Neuronal stem cell (in vitro differentiated cells): ENCODE measurements at places on chromosomes 2 and 18.

DNA sequence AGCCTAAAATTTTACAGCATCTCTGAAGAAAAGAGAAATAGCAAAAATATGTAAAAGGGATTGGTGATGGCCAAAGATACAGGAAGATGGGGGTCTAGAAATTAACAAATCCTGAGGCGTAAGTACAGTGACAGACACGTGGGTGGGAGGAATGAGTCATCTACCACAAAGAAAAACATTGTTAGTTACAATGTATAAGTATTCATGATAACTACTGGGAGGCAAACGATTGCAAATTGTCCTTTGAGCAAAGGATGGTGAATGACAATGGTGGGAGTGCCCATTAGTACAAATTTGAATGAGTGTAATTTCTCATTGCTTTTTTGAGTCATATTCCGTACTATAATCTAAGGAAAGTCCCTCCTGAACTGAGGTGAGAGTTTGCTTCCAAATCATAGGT lies 809.0 kb upstream of the FAM98A start:
- DNase-seq, result no peak

DNA sequence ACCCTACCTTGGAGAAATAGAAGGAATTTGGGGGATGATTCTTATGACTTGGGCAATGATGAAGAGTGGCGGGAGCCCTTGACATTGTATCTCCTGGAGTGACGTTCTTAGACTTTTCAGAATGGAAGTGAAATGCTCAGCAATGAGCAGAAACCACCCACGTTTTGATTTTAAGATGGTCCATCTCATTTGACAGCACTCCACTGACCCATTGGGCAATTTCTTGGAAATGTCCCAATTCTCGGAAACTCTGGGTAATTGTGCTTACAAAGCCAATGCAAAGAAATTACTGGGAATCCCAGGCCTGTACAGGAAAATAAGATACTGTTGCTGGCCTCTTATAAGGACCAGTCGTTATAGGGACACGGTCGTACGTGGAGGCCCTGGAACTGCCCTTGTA lies 170.0 kb upstream of the COPS8 start:
- no peak for DNase-seq

GRCh38 chr2:37322368-37322767 lies 2.3 kb downstream of the PRKD3 start:
- no peak for DNase-seq

DNA sequence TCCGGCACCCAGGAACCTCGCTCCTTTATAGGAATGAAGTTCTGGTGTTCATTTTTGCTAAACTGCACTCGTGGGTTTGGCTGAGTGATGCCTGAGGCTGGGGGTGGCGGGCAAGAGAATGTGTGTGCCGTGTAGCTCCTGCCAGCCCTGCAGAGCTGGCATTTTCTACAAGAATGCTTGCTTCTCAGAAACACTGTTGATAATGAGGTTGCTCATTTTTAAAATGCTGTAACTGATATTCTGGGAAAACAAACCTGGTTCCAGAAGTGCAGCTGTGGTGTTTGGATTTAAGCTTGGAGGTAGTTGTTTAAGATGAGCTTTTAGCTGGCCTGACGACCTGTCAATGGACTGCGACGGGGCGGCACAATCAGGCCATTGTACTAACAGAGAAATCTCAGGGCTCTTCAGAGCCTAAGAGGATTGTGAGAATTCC lies 511.9 kb upstream of the TNP1 start:
- DNase-seq, result peak; percentile 35

- no peak for DNase-seq
These were observed 9.2 kb upstream of the ALPP start for GRCh38 chr2:232369126-232369951.

DNA sequence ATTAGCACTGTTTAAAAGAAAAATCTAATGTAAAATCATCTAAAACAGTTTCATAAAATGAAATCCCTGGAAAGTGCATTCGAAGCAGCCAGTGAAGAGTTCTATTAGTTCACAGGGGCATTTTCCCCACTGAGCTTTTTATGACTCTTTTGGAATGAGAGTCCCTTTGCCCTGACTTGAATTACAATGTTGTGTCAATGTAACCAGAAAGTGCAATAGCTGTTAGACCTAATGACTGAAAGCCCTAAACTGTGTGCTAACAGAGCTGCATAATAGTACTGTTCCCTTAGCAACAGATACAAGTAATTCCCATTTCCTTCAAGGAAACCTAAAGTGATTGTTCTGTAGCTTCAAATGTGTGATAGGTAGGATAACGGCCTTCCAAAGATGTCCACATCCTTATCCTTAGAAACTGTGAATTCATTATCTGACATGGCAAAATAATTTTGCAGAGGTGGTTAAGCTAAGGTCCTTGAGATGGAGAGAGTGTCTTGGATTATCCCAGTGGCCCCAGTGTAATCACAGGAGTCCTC lies 134.4 kb downstream of the L3MBTL4 start:
- DNase-seq, result no peak

DNA sequence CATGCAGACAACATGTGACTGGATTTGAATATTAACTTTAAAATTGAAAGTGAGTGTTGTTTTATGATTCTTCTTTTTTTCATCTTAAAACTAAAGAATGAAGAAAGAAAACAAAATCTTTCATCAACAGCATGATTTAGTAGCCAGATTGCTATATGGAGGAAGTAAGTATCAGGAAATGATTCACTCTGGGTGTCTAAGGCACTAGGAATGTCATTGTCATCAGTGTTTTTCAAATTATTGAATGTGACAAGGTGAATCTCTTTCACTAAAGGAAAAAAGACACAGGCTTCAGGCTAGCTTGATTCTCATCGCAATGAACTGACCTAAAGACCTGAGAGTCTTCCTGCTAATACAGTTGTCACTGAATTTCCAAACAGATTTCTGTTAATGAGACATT lies 430.1 kb downstream of the FBXO15 start:
- DNase-seq, result no peak

DNA sequence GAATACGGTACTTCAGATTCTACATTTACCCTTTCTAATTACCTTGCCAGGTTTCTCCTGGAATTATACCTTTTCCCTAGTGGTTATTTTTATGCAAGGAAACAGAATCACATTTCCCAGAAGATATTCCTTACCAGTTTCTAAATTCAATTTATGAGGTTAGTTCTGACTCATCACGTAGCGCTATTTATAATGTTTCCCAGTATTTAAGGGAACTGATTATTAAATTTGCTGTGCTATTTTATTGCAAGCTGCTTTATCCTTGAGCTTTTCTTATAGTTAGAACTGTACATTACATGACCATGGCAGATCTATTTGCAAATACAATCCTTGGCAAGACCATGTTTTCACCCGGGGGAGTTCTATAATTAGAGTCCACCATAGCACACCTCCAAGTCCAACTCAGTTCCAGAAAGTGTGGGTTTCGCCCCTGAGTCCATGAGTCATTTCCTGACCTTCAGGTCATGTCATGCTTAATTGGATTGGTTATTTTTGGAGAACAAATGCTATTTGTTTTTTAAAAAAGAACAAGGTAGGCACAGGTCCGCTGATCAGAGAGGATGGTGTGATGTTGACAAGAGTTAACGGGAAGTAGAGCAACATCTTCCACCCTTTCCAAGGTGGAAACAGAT lies 126.6 kb downstream of the ZNF532 start:
- no peak for DNase-seq

DNA sequence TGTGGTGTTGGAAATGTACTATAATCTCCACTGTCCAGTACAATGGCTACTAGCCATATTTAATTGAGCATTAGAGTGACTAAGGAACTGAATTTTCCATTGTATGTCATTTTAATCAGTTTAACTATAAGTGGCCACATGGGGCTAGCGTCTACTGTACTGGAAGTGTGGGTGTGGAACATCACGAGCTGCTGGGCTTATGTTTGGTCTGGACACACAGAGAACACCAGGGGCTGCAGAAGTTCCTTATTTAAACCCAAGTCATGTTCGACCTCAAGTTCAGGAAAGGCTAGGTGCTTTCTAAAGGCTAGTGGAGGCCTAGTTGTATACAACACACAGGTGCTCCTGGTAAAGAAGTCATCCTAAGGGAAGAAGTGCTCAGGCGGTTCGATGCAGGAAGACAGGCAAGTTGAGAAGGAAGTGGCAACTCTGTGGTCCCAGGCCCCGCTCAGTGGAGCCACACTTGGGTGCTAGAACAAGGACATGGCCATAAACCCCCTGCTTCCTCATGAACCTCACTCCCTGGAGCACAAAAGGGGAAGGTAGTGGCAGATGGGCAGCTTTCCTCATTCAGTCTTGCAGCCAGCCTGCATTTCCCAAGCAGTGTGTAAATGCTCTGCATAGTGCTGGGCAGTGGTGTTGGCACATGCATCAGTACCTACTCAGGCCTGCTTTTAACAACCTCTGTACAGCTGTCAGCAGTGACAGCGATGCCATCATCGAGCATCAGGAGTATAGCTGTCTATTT lies 13.3 kb downstream of the LGALSL start:
- DNase-seq, result no peak

- DNase-seq, result no peak
These were observed 48.3 kb downstream of the THUMPD2 start for GRCh38 chr2:39730685-39731302.

- DNase-seq, result no peak
These were observed 76.3 kb downstream of the CLHC1 start for GRCh38 chr2:55155764-55156281.

GRCh38 chr2:29485631-29486030 lies 370.4 kb downstream of the CLIP4 start:
- no peak for DNase-seq

GRCh38 chr2:112728029-112728362 lies 7.2 kb downstream of the NT5DC4 start:
- DNase-seq, result no peak

- DNase-seq, result peak; percentile 51
These were observed 1.1 kb upstream of the MAT2A start for GRCh38 chr2:85537600-85538506.

- no peak for DNase-seq
These were observed 138.5 kb downstream of the RBMS1 start for GRCh38 chr2:160355080-160355479.

DNA sequence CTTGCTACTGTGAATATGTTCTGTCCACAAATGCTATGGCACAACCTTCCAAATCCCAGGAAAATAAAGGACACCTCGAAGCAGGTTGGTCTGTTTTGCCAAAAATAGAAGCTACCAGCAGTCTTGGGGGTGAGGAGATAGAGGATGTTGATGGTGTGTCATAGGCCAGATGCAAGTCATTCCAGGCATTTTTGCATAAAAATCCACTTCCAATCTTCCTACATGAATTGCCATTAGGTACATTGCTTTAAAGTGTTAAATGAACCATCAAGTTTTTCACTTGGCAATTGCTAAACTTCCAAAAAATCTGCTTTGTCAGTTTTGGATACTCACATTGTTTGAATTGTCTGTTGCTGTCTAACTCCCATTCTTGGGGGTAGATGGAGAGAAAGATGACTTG lies 295.4 kb downstream of the MYCN start:
- no peak for DNase-seq

GRCh38 chr2:205785507-205786260 lies 103.4 kb downstream of the NRP2 start:
- DNase-seq, result no peak

DNA sequence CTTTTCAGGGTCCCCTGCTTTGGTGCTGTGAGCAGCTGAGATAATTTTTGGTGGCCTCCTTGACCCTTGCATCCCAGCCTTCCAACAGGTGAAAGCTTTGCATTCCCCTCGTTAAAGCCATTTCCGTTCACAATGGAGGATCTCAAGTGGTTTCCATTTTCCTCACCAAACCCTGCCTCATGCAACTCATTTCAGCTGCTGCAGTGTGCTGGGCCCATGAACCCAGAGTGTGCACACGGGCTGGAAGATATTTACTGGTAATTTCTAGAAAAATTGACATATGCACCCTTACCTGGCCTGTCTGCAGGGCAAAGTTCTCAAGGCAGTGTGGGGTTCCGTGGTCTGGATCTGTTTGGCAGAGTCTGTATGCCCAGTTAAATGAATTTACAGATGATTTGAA lies 246.8 kb upstream of the HS6ST1 start:
- no peak for DNase-seq

DNA sequence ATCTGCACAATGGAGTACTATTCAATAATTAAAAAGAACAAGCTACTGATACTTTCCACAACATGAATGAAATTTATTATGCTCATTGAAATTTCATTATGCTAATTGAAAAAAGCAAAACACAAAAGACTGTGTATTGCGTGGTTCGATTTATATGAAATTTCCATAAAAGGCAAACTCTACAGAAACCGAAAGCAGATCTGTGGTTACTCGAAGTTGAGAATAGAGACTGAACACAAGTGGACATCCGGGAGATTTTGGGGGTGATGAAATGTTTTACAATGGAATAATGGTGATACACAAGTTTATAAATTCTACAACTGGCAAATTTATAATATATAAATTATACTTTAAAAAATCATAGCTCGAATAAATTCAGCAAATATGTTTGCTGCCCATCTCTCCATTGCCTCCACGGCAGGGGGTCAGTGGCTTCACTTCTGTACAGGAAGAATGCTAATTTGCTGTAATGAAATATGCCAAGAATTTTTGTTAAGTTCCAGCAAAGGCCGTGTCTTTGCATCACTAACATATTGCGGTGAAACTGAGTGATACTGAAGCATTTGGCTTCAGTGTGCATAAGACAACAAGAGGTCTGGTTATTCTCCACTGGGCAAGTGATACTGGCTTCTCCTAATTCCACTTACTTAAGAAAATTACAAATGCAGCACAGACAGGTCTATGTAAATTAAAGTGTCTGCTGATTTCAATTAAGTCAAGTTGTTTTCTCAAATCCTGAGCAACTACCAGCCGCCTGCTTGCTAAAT lies 96.7 kb downstream of the TMEM163 start:
- no peak for DNase-seq

DNA sequence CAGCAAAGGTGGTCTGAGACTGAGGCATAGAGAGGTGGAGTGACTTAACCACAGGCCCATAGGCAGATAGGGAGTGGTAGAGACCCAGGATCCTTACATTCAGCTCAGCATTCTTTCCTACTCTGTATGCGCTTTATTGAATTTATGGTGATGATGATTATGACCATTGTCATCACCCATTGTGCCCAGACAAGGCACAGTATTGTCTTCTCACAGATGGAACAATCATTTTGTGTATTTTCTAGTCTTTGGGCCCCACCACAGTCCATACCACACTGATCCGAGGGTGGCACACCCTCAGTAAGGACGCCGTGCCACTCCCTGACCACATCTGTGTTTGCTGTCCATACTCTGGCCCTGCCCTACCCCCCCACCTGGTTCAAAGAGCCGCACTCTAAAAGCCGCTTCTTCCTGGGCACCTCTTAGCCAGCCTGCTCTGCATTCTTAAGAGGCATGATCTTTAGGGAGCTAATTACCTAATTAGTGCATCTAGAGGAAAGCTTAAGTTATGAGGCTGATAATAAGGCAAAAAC lies 179.6 kb upstream of the SMAD2 start:
- no peak for DNase-seq
